ENCODE measurements at places on chromosomes 5 and 9.

DNA sequence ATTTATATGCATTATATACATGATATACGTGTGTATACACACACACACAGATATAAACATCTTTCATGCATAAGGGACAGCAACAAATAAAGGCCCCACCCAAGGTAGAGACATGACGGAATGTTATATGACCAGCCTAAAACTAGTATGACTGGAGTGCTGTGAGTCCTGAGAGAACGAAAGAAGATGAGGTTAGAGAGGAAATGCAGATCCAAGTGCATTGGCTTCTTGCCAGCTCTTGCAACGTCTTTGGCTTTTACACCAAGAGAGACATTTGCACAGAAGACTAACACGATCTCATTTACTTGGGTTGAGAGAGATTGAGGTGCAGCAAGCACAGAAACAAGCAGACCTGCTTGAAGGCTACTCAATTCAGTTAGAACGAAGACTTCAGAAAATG, 23.0 kb downstream of the CDH10 start:
- DNase-seq: no peak

- no peak for DNase-seq
These were observed 53.6 kb downstream of the SEMA4D start for GRCh38 chr9:89444274-89444673.

- DNase-seq: no peak
These were observed 53.1 kb upstream of the EDIL3 start for GRCh38 chr5:84437673-84438315.

DNA sequence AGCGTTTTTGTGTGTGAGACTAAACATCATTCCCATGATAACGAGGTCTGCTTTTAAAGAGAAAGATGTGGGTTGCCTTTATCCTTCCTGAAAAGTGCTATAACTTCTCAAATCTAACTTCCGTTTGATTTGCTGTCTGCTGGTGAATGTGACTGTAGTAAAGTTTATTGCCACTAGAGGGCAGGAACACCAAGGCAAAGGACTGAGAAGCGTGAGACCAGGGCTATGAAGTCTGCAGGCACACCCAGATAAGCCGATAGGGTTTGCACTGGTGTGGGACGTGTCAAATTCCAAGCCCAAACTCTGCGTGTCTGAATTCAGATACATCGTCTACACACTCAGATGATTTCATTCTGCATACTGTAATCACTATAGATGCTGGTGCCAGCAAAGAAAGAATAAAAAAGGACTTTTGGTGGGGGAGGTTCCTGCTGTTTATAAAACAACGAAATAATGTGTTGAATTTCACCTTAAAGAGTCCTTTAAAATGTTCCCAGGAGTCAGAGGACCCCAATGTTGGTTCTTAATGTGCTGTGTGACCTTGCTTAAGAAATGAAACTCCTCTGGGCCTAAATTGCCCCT, 87.2 kb downstream of the PTTG1 start:
- peak; percentile 22 for DNase-seq

- no peak for DNase-seq
These were observed 10.9 kb downstream of the QRFP start for GRCh38 chr9:130885484-130886375.

DNA sequence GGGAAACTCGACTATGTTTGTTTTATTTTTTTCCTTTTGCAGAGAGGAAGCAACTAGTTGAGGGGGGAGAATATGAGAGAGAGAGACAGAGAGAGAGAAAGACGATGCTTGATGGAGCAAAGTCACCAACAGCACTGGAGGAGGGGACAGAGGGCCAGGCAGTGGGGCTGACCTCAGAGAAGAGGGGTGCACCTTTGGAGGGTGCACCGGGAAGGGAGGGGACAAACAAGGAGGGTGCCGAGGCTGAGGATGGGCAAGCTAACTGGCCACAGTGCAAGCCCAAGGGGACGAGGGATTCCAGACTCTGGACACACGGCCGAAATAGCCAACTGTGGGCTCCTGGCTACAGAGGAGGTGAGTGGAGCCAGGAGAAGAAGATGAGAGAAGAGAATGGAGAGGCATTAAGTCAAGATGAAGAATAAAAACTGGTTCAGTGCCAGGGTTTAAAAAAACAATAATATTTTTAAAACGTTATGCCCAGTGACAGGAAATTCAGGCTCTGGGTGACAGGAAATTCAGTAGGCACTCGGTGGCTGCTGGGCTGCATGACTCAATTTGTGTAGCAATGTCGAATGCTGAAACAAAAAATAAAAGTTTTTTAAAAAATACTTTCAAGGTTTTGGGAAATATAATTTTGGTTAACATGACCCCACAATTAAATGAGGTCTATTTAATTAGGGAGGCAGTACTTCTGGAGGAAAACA, 13.3 kb upstream of the GLRX start:
- no peak for DNase-seq

- DNase-seq: no peak
These were observed 75.1 kb downstream of the MRPS27 start for GRCh38 chr5:72244862-72245371.

GRCh38 chr5:150377964-150378694, 20.6 kb downstream of the TCOF1 start:
- DNase-seq: no peak

- DNase-seq: no peak
These were observed 42.5 kb downstream of the ITGA2 start for GRCh38 chr5:53031695-53032096.

Data from NCI-H1436 treated with DMSO at 0.1 percent for 48 hours (cell line).